ENCODE measurements at places on chromosomes 4 and X.

DNA sequence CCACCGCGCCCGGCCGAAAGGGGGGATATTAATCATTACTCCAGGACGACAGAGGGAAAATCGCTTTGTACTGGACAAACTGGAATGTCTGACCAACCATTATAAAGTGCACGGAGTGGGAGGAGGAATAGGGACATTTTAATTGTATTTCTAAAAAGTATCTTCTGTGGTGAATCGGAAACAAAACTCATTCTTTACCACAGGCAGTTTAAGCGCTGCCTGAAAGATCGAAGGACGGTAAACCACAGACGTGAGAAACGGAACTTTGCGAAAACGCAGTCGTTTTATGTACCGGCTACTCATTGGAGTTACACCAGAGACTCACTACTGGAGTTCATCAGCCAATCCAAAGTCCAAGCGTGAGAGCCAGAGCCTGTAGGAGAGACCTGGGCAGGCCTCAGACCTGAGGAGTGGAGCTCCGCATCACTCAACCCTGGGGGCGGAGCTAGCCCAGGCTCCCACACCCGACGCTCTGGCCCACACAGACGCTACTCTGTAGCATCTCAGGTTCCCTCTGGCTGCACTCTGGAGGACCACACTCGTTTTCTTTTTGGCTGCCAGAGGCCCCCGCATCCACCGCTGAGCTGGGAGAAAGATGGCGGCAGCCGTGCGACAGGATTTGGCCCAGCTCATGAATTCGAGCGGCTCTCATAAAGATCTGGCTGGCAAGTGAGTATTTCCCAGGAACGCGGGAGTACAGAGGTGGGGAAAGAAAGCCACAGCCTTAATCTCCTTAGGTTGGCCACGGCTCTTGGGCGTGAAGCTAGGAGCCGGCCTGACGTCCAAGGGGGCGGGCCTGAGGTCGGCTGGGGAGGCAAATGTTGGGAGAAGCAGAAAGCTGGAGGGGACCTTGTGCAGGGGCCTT lies at the start of gene COPS4:
TSS of gene COPS4 (plus strand) at position 554 of the 865 bp plus-strand sequence. CDS start at position 596, 42 bp downstream.
- DNase-seq, result peak; percentile 100

DNA sequence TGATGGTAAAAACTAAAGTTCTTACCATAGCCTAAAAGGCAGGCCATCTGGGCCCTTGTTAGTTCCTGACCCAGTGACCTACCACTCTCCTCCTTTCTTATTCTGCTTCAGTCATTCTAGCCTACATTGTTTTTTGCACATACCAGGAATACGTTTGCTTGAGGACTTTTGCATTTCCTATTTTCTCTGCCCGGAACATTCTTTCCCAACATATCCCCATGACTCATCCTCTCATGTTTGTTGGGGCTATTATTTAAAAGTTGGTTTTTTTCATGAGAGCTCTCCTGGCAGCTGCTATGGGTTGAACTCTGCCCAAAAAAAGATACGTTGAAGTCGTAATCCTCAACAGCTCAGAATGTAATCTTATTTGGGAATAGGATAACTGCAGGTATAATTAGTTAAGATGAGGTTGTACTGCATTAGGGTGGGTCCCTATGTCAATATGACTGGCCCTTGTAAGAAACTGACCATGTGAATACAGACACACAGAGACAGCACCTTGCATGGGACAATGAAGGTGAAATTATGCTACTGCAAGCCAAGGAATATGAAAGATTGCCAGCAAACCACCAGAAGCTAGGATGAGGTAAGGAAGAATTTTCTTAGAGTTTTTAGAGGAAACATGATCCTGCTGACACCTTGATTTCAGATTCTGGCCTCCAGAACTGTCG lies 138.3 kb upstream of the PDHA2 start:
- DNase-seq, result peak; percentile 23

DNA sequence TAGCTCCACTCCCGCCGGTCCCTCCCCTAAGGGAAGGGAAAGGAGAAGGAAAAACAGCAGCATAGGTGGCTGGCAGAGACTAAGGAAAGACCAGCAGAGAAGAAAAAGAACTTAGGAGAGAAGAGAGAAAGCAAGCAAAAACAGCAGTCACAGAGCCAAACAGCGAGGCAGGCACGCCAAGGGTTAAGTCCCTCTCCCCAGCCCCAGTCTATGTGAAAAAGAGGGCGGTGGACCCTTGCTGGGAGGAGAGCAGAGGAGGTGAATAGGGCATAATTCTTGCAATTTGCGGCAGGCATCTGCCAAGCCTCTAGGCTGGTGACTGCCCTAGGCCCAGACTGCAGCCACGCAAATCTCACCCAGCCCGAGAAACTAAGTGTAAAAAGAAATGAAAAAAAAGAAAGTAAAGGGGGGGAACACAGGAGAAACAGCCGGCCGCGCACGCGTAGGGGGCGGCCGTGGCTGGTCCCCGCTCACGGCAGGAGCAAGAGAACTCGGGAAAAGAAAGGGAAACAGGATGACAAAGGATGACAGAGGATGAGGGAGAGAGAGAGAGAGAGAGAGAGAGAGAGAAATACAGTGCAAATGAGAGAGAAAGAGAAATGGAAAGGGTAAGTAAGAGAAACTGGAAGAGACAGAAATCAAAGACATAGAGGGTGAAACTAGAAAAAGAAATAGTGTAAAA lies 48.6 kb downstream of the MAGEA9 start:
- DNase-seq, result peak; percentile 28

GRCh38 chr4:109996526-109996925 lies 83.8 kb downstream of the EGF start:
- DNase-seq, result no peak

DNA sequence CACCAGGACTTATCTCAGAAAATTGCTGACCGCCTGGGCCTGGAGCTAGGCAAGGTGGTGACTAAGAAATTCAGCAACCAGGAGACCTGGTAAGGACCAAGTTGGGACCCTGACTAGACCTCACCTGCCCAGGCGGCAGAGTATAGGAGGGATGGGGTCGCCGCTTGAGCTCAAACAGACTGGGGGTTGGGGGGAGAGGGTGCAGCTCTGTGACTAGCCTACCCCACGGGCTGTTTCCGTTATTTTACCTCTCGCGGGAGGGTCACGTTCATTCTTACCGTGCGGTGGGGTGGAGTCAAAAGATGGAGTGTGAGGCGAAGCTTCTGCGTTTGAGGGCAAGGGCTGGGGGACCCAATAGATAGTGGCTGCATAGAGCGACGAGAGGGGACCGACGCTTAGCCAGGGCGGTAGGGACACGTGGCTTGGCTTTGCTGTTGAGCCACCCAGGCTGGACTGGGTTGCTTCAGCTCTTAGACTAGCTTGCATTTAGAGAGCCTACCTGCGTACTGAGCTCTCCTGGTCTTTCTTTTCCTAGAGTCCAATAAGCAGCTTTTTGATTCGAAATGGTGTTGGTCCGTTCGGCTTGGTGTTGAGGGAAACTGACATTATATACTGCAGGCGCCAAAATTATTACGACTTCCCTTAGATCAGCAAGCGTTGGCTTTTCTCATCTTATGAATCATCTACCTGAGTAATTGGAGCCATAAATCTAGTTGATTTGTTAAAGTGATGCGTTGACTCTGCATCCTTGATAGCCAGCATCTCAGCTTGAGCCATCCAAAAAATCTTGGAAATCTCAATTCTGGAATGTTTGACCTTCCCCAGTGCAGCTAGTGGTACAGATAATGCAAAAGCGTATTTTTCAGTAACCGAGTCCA lies 591 bp downstream of the PRPS1 start:
- peak; percentile 37 for DNase-seq

DNA sequence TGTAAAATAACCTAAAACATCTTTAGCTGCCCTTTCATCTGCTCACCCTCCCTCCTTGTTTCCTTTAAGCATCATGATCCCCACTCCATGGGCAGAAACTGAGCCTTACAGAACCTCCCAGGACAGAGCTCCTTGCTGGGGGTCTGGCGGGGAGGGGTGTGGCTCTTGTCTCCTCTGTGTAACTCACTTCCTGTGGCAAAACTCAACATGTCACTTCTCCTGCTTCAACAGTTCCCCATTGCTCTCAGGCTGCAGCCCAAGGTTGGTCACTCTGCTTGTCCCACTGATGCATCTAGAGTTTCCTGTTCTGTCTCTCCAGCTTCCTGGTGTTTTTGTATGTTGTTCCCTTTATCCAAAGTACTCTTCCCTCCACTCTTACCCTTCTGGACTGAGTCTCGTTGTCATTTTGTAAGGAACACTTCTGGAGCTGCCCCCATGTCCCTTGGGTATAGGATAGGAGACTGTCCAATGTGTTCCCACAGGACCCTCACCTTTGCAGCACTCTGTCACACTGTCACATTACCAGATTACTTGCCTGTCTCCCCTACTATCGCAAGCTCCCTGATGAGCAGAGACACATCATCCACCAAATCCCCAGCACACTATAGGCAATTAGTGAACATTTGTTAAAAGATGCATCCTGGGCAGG lies 19.6 kb downstream of the TMEM31 start:
- no peak for DNase-seq

DNA sequence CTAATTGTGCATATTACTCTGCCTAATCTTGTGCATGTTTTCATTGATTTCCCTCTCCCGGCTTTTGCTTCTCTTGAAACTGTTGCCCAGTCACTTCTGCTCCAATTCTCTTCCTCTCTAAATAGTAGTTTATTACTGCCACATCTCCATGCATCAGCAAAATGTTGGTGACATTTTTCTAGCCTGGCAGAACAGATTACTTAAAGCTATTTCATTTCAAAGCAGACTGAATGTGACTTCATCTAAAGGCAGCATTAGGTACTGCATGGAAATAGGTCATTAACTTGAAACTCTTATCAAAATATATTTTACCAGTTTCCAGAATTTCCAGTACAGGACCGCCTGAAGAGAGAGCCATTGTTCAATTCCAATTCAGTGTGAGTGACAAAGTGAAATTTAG lies 52.4 kb downstream of the HPGDS start:
- DNase-seq, result no peak

- no peak for DNase-seq
These were observed 1639.4 kb upstream of the TENM3 start for GRCh38 chr4:180603791-180604190.

DNA sequence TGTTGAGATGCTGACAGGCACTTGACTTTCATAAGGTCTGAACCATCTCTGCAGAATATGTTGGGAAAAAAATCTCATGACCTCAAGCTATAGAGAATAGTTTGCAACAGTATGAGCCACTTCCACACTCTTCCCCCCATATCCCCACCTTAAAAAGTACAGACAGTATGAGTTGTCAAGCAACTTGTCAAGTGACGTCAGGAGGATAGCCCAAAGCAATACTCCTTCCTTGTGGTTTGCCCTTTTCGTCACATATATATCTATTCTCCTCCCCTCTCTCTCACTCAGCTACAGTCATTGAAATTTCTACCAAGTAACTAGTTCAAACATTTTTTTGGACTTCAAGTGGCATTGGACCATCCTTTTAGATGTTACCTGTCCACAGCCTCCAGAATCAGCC lies 67.7 kb downstream of the MCF2 start:
- DNase-seq, result no peak

- no peak for DNase-seq
These were observed 1.1 kb downstream of the PRAF2 start for GRCh38 chrX:49072712-49073095.

- peak; percentile 79 for DNase-seq
These were observed at the start of gene PAQR3 for GRCh38 chr4:78938868-78939666. Gene PAQR3 (minus strand): TSS chr4:78939438. CDS start chr4:78939224, 214 bp downstream.

All from iris pigment epithelial cell (primary cell).